ENCODE measurements at places on chromosomes 2 and 18.

DNA sequence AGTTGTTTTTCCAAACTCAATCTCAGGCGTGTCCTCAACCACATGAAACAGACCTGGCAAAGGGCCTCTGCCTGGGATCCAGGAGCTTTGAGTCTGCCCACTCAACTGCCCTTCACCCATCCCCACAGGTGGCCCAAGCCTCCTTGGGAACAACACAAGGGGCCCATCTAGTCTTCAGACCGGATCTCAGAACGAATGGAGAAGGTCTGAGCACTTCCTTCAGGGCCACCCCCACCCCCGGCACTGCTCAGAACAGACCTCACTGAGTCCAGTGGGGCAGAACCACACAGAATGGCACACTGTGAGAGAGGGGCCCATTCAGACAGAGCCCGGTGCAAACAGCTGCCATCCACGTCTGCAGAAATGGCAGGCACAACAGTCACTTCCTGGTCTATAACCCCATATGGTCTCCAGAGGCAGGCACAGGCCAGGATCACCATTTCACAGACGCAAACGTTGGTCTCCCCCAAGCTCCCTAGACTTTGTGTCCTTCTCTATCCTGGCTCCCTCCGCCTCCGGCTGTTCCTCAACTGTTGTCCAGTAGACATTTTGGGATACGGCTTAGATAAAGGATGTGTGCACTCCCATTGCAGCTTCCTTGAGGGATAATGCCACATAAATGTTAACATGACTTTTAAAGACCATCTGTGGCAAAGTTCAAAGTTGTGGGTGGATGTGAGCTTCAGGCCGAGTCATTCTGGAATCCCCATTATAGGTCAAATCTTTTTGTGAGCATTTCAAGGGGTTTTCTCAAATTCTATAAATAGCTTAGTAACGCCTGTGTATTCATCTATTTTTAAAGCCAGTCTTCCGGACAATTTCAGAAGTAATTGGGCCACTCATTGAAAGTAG is 149.7 kb downstream of the SMAD7 start:
- DNase-seq, result no peak

- DNase-seq, result no peak
Observed at GRCh38 chr2:84732897-84733778, 147.7 kb downstream of the TRABD2A start.

DNA sequence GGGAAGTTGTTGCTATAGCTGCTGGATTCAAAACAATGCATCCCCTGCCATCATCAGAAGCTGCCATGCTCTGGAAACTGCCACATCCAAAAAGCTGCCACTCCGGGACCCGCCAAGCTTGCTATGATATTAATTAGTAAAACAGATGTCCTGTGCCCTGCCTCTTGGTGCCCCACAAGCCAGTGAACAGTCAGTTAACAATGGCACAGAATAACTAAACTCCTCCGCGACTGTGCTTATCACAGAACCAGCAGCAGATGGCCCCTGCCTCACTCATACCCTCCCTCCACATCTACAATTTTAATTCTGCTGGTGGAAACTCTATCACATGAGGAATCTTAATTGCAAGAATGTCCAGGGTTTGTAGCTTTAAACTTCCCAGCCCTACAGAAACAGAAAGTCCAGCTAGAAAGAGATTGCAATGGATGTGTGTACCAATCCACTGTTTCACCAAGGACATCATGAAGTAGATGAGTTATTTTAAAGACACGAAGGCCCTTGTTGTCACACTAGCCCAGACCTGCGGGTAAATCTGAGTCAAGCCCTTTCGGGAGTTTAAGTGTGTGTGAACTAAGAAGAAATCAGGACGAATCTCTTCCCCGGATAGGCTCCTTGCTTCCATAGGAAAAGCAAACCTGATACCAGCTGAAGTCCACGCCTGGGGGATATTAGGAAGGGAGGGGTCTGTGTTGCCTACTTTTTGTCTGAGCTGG is 7.4 kb upstream of the ACYP2 start:
- DNase-seq, result no peak

DNA sequence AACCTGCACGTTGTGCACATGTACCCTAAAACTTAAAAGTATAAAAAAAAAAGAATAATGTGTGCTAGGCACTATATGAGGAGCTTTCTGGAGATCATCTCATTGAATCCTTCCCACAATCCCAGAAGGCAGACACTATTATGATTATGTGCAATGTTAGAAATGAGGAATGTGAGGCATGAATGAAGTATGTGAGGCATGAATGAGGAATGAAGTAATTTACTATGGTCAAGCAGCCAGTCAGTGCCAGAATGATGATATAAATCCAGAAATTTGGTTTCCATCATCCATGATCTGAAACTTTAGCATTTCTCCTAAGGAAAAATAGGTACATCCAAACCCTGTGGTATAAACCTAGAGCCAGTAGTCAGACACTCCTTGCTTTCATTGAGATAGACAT is 42.0 kb downstream of the CCDC148 start:
- no peak for DNase-seq

GRCh38 chr2:24179683-24180082 is 4.8 kb downstream of the FAM228A start:
- DNase-seq, result no peak

DNA sequence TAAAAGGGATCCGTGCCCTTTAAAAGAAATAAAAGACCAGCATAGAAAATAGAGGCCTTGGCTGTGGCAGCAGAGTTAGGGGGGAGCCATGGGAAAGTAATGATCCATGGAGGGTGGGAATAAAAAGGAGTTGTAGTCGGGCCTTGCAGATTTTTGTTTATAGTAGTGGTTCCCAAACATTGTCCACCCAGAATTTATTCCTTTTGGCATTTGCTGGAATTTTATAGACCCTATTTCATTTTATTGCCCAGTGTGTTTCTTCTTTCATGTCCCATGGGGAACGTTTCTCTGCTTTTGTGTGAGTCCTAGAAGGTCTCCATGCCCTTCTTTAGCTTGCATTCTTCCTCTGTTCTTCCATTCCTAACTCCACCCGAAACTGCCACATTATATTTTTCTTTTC is 222.2 kb downstream of the LTBP1 start:
- no peak for DNase-seq

DNA sequence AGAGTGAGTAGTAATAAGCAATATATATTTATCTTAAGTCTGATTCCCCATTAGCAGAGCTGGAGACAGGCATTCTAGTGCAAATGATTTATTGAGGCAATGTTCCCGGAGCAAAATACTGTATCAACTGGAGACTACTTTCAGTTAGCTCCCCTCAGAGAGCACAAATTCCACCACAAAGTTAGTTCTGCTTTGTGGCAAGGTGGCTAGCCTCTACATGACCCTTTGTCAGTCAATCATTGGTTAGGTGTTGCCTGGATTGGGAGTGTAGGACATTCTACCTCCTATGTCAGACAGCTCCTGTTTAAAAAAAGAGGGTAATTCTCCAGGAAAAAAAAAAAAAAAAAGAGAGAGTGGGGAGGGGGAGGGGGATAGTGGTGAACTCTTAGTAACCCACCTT is 402.2 kb downstream of the NR4A2 start:
- no peak for DNase-seq

- no peak for DNase-seq
Observed at GRCh38 chr2:72007402-72007801, 140.3 kb downstream of the CYP26B1 start.

GRCh38 chr2:237901932-237902850 is 42.8 kb downstream of the RAMP1 start:
- DNase-seq, result no peak

DNA sequence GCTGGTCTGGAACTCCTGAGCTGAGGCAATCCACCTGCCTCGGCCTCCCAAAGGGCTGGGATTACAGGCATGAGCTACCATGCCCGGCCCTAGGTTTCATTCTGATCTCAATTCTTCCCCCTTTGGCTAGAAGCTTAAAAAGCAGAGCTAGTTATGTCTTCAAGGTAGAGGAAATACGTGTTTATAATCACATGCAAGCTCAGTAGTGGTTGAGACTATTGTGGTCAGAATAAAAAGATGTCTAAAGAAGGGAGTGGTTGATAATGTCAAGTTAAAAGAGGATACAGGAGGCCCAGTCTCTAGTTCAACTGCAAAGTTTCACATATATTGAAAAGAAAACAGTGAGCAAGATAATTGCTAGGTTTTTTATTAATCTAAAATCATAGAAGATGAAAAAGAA is 807.8 kb upstream of the ACVR2A start:
- DNase-seq, result no peak

- DNase-seq, result no peak
Observed at GRCh38 chr2:18475884-18476283, 84.6 kb downstream of the RDH14 start.

DNA sequence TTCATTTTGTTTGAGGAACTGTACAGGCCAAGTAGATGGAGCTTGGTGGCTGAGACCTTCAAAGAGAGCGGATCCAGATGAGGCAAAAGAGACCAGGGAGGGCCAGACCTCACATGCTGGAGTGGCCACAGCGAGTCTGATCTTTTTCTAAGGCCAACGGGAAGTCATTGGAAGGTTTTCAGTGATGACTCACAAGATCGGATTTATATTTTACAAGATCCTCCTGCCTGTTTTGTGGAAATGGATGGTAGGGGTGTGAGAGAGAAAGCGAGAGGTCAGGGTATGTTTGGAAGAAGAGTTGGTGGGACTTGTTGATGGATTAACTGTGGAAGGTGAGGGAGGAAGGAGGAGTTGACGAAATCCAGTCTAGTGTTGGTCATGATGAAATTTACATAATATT is 44.6 kb upstream of the TUBA3D start:
- DNase-seq, result no peak

DNA sequence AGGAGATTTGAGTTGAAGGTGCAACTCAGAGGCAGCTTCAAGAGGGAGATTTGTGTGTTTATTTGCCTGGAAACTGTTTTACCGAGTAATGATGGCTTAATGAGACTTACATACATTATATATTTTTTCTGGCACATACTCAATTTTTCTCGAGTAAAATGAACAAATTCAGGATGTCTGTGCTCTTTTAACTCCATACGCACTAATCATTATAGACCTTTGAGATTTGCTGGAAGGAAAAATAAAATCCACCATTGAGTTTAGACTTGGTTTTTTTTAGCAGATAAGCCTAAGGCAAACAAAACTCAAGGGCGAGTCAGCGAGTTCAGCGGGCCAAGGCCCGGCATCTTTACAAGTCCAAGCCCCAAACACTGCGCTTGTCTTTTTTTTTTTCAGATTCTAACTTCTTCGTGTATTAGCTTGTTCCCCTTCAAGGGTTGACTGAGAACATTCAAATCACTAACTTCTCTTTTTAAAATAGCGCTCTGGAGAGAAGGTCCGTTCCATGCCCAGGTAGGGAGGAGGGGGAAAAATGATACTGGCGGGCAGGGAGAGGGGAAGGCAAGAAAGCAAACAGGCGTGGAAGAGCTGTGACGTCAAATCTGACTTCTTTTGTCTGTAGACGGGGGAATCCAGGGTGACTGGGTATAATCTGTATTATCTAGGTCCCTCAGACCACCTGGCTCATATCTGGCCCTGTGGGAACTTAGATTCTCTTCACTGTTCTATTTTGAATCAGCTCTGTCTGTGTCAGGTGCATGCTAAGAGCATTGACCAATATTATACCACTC is 72.7 kb upstream of the MAP3K20 start:
- no peak for DNase-seq

- no peak for DNase-seq
Observed at GRCh38 chr18:33577685-33578517, at the start of gene ASXL3. ASXL3 (plus strand) TSS chr18:33578219; CDS start chr18:33578632, 413 bp downstream.

DNA sequence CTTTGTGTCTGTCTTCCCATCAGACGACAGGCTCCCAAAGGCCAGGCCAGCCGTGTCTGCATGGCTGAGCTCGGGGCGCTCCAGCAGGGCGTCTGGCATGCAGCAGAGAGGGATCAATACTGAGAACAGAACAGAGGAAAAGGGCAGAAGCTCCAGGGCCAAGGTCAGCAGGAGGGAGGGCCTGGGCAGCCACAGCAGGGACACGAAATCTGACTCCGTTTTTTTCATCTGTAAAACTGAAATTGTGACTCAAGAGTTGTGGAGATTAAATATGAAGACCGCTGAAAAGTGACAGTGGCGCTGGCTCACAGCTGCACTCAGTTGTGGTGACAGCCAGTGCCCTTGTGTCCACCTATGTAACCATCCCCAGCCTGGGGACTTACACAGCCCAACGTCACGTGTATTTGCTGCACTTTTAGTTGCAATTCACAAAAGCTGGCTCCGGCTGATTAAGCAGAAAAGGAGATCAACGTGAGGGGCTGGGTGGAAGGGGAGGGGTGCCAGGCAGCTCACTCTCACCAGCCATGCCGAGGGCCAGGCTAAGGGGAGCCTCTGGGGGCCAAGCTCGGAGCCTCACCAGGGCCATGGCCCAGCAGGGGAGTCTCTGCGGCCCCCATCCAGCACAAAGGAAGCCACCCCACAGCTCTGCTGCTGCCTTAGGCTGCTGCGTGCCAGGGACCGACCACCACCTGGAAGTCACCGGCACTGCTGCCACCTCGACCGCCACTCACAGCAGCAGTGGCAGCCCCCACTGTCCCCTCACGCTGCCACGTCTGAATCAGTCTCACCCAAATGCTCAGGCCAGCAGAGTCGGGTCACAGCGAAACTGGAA is 74.7 kb downstream of the EIPR1 start:
- DNase-seq, result no peak

DNA sequence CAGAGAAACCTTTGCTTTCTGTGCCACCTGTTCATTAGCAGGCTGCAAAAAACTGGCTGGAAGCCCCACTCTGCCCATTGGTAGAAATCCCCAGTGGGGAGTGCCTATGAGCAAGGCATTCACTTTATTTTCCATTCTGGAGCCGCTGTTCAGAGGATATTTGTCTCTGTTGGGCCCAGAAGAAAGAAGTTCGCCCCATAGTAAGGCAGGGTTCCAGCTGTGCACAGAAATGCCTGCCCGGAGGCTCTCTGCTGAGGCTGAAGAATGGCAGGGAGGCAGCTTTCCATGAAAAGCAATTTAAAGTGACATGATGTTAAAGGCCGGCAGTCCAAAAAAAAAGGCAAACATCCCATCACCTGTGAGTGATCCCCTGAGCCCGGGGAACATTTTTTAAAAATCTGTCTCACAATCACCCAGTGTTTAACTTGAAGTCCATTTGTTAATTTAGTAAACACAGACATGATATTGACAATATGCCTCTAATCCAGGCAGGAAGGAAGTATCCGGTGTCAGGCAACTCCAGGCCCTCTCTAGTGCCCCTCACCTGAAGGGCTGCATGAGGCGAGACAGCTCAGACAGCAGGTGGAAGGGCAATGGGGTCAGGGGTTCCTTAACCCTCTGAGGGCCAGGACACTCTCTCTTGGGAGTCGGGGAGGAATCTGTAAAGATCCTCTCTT is 265.1 kb upstream of the SIX2 start:
- no peak for DNase-seq

DNA sequence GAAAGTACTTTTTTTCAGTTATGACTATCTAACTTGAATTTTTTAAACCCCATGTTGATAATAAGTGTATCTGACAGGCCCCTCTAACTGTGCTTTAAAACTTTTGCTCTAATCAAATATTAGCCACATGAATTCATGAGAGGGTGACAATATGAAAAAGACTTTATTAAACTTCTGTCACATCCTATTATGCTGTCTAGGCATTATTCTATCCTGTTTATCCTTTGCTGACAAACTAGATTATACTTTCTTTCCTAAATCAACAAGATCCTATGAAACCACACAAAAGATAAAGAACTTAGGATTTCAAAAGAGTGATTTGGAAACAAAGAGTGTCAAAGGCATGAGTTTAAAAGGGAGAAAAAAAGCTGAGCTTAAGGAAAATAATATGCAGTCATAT is 57.8 kb downstream of the ST6GAL2 start:
- no peak for DNase-seq

All from stimulated activated CD8-positive, alpha-beta memory T cell treated with anti-CD3 and anti-CD28 coated beads, Interleukin-4, amount 100 ng/mL, for 24 hours (primary cell).